ENCODE measurements at places on chromosomes 7 and 10. TPM values are rescaled to one million over a fixed set of nuclear protein-coding genes. Genes with fewer than 3 reads are reported as not detected.

Gene PRR15
- 15.9 TPM for total RNA-seq

Gene HGF
- 9.4 TPM for total RNA-seq

Gene CNPY4
- 11.6 TPM for total RNA-seq

Gene CFAP46
- total RNA-seq = under 0.01 TPM

- DNase-seq = no peak
Observed at GRCh38 chr10:52870562-52870961, 98.0 kb upstream of the MBL2 start.

GRCh38 chr7:117176206-117176605, 146.7 kb downstream of the WNT2 start:
- no peak for DNase-seq

GRCh38 chr10:26650406-26650805, 47.1 kb upstream of the PDSS1 start:
- DNase-seq = no peak
